ENCODE measurements at places on chromosomes 16 and 17.
A peak's percentile ranks its signal among the peaks of the same experiment; 100 is the strongest.

- no peak for DNase-seq
Measured at GRCh38 chr16:1045993-1046911, 26.3 kb upstream of the SSTR5 start.

- DNase-seq = no peak
Measured at GRCh38 chr16:3641801-3642396, 12.6 kb upstream of the DNASE1 start.

- no peak for DNase-seq
Measured at GRCh38 chr16:60586493-60586892, 1449.7 kb downstream of the CDH8 start.

DNA sequence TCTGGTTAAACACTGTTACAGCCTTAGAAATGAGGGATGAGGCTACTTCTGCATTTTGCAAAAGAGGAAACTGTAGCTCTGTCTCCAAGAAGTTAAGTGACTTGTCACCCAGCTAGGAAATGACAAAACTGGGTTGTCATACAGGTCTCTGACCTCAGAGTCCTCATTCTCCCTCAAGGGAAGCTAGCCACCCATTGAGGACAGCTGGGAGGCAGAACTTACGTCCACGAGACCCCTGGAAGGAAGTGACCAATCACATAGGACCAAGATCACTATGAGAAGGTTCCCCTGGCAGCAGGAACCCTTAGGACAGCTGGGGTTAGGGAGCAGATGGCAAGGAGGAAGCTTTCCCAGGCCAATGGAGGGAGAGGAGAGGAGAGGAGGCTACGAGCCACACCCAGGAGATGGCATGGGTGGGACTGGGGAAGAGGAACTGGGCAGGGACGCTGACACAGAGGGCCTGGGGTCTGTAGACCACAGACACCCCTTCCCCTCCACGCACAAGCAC lies 11.2 kb downstream of the METTL22 start:
- DNase-seq = peak; percentile 92

Measured in NB4 (cell line).